ENCODE measurements at places on chromosomes 12 and 14.
A peak's percentile ranks its signal among the peaks of the same experiment; 100 is the strongest.

GRCh38 chr14:70616646-70617045 lies 16.2 kb upstream of the MED6 start:
- no peak for DNase-seq

GRCh38 chr12:46717868-46718267 lies 107.9 kb downstream of the SLC38A4 start:
- DNase-seq = no peak

DNA sequence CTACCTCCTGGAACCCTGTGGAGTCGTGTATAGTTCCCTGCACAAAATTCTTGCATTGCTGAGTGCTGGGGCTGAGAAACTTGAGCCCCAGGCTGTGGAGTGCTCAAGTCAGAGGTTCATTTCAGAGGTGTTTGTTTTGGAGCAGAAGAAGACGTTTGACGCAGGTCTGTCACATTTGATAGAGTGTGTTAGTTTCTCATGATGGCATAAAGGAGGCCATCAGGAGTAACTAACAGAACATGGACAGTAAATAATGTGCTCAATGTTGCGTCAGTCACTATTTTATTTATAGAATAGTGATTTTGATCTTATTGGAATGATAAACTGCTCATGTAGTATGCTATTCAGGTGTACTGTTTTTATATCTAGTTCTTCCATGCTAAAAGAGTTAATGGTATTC lies 44.2 kb downstream of the OTOGL start:
- DNase-seq = no peak

DNA sequence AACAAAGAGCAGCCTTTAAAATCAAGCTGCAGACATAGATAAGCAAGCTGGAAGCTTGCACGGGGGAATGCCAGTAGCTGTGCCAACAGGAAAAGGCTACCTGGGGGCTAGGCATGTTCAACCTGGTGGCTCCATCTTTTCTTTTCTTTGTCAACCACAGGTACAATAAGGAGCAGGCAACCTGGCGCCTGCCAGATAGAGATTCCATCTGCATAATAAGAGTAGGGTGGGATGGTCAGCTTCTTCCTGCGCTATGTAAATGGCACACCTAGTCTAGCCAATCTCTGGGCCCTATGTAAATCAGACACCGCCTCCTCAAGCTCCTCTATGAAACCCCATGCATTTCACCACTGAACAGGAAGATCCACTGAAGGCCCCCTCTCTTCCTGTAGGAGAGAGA lies 87.4 kb upstream of the PKP2 start:
- no peak for DNase-seq

DNA sequence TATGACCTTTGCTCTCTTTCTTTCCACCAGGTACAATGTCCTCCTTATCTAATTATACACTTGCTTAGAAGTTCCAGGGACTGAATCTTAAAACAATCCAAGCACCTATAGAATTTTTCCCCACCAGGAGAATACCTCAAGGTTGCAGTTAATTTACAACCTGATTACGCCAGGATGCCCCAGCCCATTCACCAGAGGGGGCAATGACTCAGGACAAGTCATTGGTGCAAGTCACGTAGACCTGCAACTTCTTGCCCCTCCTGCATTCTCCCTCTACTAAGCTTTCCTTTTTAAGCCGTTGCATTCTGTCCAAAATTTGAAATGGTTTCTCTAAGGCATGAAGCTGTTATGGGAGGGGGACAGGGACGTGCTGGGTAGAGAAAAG lies 111.1 kb upstream of the SCAF11 start:
- DNase-seq = no peak

GRCh38 chr12:122951979-122952892 lies 14.0 kb downstream of the ABCB9 start:
- peak; percentile 83 for DNase-seq

- DNase-seq = no peak
Observed at GRCh38 chr14:94342334-94342934, 19.3 kb upstream of the SERPINA6 start.

DNA sequence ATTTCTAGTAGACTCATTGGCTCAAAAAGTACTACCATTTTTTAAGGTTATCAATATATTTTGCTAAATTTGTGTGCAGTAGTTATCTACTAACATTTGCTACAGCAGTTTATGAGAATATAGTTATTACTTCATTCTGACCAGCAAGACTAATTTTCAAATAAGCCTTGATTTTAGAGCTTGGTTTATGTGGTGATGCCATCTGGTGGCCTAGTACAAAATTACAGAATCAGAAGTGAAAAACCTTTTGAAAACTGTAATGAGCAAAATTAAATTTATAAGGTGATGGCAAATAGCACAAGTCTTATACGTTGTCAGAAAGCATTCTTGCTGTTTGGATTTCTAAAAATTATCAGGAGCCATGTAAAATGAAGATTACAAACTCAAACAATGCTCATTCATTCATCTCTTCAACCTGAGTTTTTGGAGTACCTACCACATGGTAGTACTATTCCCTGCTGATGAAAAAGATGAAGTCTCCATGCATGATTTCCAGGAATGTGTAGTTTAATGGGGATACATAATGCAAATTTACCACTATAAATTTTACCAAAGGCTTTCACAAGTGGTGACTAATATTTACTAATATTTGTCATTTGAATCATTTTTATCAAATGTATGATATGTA lies 51.0 kb downstream of the MAGOHB start:
- DNase-seq = peak; percentile 34

GRCh38 chr12:130079279-130079678 lies 83.0 kb upstream of the FZD10 start:
- no peak for DNase-seq

DNA sequence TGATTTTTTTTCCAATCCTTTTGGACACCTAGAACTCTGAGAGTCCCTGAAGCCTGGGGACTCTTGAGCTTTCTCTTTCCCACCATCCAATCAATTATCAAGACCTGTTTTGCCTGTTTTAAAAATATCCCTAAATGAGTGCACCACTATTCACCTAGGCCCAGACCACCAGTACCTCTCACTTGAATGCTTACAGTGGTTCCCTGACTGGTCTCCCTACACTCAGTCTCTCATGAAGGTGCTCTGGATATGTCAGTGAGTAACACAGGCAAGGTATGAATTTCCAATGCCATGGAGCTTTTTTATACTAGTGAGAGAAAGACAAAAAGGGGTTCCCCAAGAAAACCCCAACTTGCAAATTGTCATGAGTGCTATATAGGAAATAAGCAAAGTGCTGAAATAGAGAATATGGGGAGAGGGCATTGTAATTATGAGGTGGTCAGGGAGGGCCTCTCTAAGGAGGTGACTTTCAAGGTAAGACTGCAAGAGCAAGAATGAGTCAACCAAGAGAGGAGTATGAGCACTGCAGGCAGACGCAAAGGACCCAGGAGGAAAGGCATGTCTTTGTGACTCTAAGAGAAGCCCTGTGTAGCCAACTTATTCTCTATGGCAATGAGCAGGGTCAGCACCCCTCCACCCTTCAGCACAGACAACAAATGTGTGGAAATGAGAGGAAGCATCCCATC lies 85.3 kb upstream of the MBIP start:
- no peak for DNase-seq
